IMR-90 (cell line): ENCODE measurements at places on chromosomes 1 and 21.

- peak; percentile 33 for DNase-seq
Observed at GRCh38 chr1:8147956-8148355, 121.8 kb upstream of the ERRFI1 start.

GRCh38 chr1:27505420-27505680 is 15.4 kb upstream of the WASF2 start:
- no peak for DNase-seq

DNA sequence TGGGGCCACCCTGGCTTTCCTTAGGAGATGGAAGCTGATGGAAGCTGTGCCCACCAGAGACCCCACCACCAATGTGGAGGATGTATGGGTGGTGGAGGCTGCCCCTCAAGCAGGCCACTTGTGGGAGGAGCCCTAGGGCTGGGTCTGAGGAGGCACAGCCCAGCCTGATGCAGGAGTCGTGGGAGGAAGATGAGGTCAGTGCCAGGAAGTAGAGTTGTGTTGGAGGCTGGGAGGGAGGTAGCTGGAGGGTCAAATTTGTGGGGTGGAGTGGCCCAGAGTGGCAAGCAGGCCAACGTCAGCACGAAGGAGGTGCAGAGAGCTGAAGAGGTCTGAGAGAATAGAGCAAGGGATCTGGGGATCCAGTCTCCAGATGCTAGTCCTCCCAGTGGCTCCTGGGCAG is 119.0 kb upstream of the USP24 start:
- no peak for DNase-seq

- no peak for DNase-seq
Observed at GRCh38 chr1:18142471-18142870, 34.9 kb downstream of the IGSF21 start.

GRCh38 chr1:246595146-246595545 is 28.9 kb downstream of the CNST start:
- no peak for DNase-seq

GRCh38 chr1:41918450-41919043 is at the start of gene HIVEP3:
TSS of gene HIVEP3 (minus strand) at chr1:41918922.
- DNase-seq, result no peak

GRCh38 chr1:69421286-69421685 is 146.4 kb upstream of the LRRC7 start:
- no peak for DNase-seq

- DNase-seq, result no peak
Observed at GRCh38 chr1:242623119-242623518, 98.6 kb upstream of the PLD5 start.

DNA sequence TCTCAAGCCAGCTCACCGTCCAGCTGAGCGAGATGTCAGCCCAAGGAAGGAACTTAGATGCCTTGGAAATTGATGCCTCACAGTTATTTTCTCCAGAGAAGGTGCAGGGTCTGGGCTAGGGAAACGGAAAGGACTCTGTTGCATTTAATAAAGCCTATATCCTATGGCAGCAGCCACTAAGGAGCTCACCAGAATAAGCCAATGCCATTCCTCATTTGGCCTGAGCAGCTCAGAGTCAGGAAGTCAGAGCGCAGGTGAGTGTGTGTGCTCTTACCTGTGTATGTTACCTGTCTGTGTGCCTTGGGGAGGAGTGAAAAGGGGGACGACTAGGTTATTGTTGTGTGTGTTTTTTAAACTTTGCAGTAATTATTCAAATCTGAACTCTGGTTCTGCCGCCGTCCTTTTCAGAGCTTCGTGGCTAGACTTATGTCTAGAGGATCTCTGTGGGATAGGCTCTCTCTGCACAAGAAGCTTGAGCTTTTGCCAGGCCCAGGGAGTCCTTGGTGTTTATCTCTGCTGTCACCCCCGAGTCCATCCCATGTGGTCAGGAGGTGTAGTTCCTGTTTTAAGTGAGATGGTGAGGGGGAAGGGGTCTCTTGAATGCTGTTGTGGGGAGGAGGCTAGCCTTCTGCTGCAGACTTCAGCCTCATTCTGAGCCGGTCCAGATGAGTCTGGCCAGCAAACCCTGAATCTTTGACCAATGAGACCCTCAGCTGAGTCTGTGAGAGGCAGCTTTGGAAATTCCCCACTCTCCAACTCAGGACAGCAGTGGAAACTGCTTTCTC is 2.4 kb downstream of the TMCC2 start:
- DNase-seq, result no peak

GRCh38 chr1:49106445-49106844 is 329.8 kb upstream of the BEND5 start:
- DNase-seq, result no peak

GRCh38 chr1:1988061-1988945 is 15.3 kb downstream of the CFAP74 start:
- no peak for DNase-seq

- peak; percentile 79 for DNase-seq
Observed at GRCh38 chr1:193700710-193701355, 514.4 kb upstream of the B3GALT2 start.

- no peak for DNase-seq
Observed at GRCh38 chr1:150612014-150612345, 17.4 kb downstream of the ENSA start.

- DNase-seq, result no peak
Observed at GRCh38 chr1:980137-980571, 1.7 kb downstream of the PERM1 start.

- DNase-seq, result no peak
Observed at GRCh38 chr1:43569175-43569574, 38.5 kb downstream of the PTPRF start.

DNA sequence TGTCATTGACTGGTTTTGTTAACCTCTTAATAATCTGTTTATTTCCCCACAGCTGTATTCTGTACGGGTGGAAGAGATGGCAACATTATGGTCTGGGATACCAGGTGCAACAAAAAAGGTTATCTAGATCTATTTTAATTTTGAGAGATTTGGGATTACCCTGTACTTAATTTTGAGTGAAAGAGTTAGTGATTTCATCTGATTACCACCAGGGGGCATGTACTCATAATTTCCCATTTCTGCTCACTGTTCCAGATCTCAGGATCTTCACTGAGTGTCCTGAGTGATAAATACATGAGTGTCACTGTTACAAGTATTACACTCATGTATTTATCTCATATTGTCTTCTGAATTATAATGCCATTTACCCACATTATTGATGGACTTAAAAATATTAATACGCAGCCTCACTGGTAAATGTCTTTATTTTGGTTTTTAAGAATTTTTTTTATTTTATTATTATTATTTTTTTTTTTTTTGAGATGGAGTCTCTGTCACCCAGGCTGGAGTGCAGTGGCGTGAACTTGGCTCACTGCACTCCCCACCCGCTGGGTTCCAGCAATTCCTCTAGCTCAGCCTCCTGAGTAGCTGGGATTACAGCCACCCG is 27.4 kb downstream of the DTL start:
- peak; percentile 57 for DNase-seq

- DNase-seq, result no peak
Observed at GRCh38 chr1:222168621-222169020, 379.3 kb downstream of the HHIPL2 start.

DNA sequence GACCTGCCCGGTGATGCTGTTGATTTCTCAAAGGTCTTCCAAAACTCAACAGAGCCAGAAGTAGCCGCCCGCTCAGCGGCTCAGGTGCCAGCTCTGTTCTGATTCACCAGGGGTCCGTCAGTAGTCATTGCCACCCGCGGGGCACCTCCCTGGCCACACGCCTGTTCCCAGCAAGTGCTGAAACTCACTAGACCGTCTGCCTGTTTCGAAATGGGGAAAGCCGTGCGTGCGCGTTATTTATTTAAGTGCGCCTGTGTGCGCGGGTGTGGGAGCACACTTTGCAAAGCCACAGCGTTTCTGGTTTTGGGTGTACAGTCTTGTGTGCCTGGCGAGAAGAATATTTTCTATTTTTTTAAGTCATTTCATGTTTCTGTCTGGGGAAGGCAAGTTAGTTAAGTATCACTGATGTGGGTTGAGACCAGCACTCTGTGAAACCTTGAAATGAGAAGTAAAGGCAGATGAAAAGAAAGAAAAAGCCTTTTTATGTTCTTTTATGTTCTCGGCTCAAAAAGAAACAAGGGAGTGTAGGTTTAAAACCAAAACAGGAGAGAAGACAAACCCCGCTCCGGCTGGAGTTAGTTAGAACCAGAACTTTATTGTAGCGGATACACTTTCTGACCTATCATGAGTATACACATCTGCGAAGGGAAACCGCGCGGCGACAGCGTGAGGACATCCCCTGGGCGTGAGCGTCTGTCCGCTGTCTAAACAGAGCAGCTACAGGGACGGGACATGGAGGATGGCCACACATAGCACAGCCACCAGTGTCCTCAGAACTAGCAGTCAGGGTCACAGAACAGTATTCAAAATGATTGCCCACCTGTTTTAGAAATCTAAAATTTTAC is 77.1 kb downstream of the PIK3CD start:
- DNase-seq, result no peak

DNA sequence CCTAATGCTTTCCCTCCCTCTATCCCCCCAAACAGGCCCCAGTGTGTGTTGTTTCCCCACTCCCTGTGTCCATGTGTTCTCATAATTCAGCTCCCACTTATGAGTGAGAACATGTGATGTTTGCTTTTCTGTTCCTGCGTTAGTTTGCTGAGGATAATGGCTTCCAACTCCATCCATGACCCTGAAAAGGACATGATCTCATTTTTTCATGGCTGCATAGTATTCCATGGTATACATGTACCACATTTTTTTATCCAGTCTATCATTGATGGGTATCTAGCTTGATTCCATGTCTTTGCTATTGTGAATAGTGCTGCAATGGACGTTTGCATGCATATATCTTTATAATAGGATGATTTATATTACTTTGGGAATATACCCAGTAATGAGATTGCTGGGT is 8.7 kb downstream of the PRSS38 start:
- no peak for DNase-seq

DNA sequence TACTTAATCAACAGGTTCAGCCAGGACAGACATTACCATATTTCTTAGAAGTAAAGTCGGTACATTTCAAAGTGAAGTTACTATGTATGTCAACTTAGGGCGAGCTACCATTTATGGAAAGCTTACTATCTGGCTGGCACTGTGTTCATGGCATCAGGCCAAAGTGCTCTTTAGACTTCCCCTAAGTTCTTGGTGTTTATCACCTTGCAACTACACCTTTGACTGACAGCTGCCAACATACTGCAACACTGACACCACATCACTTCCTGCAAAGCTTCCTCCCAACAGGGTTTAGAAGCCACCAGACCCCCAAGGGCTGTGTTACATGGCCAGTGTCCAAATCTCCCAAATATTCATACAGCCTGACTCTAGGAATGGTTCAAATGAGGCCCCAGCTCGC is 61.0 kb downstream of the TIAM1 start:
- no peak for DNase-seq

GRCh38 chr1:174153825-174154107 is 5.6 kb upstream of the RABGAP1L start:
- DNase-seq, result no peak

- DNase-seq, result peak; percentile 32
Observed at GRCh38 chr1:235105051-235106043, 23.3 kb downstream of the TOMM20 start.

- no peak for DNase-seq
Observed at GRCh38 chr1:177490036-177490639, 319.4 kb downstream of the BRINP2 start.

DNA sequence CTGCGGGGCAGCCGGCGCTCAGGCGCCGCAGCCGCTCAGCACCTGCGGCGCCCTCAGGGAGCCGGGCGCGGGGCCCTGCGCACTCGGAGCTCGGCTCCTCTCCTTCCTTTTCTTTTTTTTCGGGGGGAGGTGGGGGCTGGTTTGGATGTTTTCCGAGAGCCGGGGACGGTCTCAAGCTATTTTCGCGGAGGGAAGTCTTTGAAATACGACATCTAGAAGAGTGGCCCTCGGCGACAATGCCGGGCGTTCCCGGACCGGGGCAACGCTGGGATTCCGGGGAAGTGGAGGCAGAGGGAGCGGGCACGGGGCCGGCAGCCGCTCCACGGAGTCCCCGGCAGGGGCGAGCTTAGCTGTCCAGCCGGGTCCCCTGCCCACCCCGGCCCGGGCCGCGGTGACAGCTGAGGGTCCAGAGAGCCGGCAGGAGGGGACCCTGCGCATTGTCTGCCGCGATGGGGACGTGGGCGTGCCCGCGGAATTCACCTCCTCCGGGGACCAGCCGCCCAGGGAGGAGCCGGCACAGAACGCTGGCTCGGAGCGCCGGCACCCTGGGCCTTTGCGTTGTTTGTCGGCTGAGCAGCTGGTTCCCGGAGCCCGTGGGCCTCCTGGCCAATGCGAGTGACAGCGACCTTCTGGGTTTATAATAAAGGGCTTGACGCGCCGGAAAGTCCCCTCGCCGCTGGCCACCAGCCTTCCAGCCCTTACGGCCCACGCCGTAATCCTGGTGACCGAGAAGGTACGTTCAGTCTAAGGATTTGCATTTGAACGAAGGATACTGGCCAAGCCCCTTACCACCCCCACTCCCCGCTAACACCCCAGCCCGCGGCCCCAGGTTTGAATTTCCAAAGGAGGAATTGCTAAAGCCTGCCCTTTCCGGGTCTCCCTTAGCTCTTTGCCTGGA is 582 bp downstream of the SLC37A1 start:
- no peak for DNase-seq

GRCh38 chr1:53561503-53562105 is 102.4 kb downstream of the DMRTB1 start:
- DNase-seq, result no peak

- DNase-seq, result peak; percentile 64
Observed at GRCh38 chr1:109277434-109278204, 5.3 kb downstream of the PSRC1 start.

DNA sequence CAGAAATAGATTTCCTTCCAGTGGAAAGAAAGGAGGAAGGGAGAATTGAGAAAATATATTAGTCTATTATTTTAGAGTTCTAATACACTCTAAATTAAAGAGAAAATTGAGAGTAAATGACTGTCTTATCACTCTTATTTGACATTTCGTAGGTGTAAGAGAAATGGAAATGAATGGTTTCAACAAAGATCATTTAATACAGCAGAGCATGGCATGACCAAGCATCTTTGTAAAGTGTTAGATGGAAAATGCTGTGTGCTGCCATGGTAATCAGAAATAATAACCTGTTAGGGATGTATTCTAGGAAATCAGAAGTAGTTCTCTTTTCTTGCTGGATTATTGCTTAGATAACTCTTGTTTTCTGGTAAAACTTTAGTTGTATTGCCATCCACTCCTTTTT is 90.9 kb downstream of the GIPC2 start:
- DNase-seq, result no peak

- no peak for DNase-seq
Observed at GRCh38 chr1:193448682-193449461, 262.5 kb upstream of the B3GALT2 start.
